ENCODE measurements at places on chromosomes 11 and 22. TPM values are rescaled to one million over a fixed set of nuclear protein-coding genes. Genes with fewer than 3 reads are reported as not detected.

KCNQ1 gene
- polyA plus RNA-seq: 19.5 TPM

APOL5 gene
- polyA plus RNA-seq: 0.03 TPM

CCDC81 gene
- polyA plus RNA-seq: 0.85 TPM

APOL4 gene
- 7.8 TPM for polyA plus RNA-seq

CDC45 gene
- polyA plus RNA-seq: 8.7 TPM

MS4A12 gene
- polyA plus RNA-seq: not detected

CDKN1C gene
- 197 TPM for polyA plus RNA-seq

RASSF10 gene
- 3.6 TPM for polyA plus RNA-seq

ZNF70 gene
- 4.0 TPM for polyA plus RNA-seq

NRGN gene
- 2.1 TPM for polyA plus RNA-seq

SYT12 gene
- 0.06 TPM for polyA plus RNA-seq

GRIA4 gene
- polyA plus RNA-seq: 7.3 TPM

MMP12 gene
- 0.66 TPM for polyA plus RNA-seq

NCR3LG1 gene
- polyA plus RNA-seq: 20.3 TPM

HTR3A gene
- 2.1 TPM for polyA plus RNA-seq

EMID1 gene
- 152 TPM for polyA plus RNA-seq

USH1C gene
- polyA plus RNA-seq: 269 TPM

NEAT1 gene
- 1,329 TPM for polyA plus RNA-seq

FGF4 gene
- polyA plus RNA-seq: 0.03 TPM

JHY gene
- 7.5 TPM for polyA plus RNA-seq

All from large intestine (tissue), 12 donors.